AG09319 (cell line): ENCODE measurements at places on chromosomes 5 and 9.

DNA sequence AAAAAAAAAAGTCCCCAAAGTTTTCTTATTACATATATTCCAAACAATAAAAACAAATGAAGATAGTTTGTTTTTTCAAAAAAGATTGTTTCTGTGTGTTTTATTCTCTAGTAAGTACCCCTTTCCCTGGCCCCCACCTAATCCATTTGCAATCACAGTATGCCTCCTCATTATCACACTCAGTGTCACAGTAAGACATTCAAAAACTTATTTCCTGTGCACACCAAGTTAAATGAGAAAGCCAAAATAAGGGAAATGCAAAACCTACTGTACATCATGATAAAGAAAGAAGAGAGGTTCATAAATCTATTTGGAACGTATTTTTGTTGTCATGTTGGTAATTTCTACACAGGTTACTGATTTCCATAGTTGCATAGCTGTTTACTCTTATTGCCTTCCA, 62.3 kb downstream of the ST8SIA4 start:
- no peak for DNase-seq

GRCh38 chr5:169202969-169203368, 98.0 kb downstream of the SLIT3 start:
- no peak for DNase-seq

- DNase-seq = no peak
Observed at GRCh38 chr9:16318516-16319060, 551.9 kb downstream of the BNC2 start.

- peak; percentile 98 for DNase-seq
Observed at GRCh38 chr9:129776938-129777768, 24.3 kb upstream of the PTGES start.

GRCh38 chr5:116788851-116789403, 214.3 kb upstream of the SEMA6A start:
- DNase-seq = no peak

DNA sequence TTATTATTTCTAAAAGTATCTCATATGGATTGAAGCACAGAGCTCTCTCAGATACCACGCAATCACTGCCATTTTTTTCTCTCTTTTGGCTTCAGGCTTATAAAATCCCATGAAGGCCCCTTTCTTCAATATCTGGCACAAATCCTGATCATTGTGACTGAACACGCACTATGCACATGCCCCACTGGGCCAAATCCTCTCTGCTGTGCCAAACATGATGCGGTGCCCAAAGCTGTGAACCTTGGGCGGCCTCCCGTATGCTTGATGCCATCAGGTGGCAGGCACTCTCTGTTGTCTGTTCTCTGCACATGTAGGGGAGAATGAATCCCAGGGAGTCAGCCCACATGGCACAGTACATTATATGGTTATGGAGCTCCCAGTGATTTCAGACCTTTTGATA, 375.0 kb upstream of the RGMB start:
- no peak for DNase-seq

GRCh38 chr9:122580360-122580759, 2.8 kb downstream of the OR1L8 start:
- peak; percentile 22 for DNase-seq

- peak; percentile 14 for DNase-seq
Observed at GRCh38 chr5:38948501-38948900, 102.7 kb downstream of the OSMR start.

- no peak for DNase-seq
Observed at GRCh38 chr9:98083061-98083501, 26.5 kb downstream of the NANS start.

GRCh38 chr5:7745882-7746610, 104.9 kb downstream of the CFAP90 start:
- DNase-seq = peak; percentile 38
